ENCODE measurements at places on chromosomes 11 and 22.

DNA sequence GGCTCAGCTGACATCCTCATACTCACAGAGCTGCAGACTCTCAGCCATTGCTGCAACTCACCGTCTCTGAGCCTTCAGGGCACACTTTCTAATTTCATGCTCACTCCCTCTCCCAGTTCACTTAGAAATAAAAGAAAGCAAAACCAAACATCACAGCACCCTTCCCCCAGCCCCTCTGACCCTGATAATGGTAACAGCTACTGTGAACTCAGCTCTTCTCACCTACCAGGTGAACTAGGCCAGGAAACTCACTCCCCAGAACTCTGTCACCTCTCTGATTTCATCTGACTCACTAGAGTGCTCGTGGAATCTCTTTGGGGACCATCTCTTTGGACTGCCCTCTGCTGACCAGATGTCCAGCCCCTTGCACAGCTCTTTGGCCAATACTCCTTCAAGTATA lies 14.5 kb upstream of the PARVA start:
- H3K4me1 ChIP-seq = peaks cover 61% of the 10 kb centered on the region
- H3K36me3 ChIP-seq = peaks cover 3% of the 10 kb centered on the region
- H3K27ac ChIP-seq = no peak overlapping the region
- no peak overlapping the region for H3K4me3 ChIP-seq

DNA sequence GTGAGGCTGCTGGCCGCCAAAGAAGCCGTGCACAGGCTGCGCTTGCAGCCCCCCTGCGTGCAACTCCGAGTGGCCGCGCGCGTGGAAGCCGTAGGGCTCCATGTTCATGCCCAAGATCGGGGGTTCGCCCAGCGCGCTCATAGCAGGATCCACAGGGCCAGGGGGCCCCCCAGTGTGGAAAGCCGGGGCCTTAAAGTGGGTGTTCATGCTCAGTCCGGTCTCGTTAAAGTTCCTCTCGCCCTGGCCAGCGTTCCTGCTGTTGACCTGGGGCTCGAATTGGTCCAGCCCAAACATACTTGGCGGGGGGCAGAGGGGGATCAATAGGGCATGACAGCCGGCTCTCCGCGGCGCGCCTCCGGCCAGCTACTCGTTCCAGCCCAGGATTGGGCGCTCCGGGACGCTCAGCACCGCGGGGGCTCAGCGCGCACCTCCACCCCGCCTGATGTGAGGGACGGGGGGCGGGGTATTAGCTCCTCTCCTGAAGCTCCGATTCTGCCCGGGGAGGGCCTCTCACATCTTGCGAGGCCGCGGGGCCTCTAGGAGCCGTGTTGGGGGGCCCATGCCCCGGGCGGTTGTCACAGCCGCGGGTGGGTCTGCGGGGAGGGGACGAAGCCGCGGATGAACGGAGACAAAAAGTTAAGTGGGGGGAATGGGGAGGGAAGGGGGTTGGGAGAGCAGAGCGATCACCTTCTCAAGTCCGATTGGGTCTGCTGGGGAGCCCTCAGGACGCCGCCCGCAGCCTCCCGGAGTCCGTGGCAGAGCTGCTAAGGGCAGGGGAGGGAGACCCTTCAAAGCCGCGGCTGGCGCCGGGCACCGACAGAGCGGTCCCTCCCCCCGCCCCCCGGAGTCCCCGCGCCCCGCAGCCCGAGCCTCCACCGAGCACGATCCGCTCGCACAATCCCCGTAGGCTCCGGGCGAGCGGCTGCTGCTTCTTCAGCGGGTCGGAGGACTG lies 1.0 kb downstream of the MN1 start:
- H3K4me1 ChIP-seq = peaks cover 14% of the 10 kb centered on the region
- DNase-seq = no peak
- H3K4me3 ChIP-seq = peak overlapping the region; percentile 78
- peaks cover 2% of the 10 kb centered on the region for H3K36me3 ChIP-seq

DNA sequence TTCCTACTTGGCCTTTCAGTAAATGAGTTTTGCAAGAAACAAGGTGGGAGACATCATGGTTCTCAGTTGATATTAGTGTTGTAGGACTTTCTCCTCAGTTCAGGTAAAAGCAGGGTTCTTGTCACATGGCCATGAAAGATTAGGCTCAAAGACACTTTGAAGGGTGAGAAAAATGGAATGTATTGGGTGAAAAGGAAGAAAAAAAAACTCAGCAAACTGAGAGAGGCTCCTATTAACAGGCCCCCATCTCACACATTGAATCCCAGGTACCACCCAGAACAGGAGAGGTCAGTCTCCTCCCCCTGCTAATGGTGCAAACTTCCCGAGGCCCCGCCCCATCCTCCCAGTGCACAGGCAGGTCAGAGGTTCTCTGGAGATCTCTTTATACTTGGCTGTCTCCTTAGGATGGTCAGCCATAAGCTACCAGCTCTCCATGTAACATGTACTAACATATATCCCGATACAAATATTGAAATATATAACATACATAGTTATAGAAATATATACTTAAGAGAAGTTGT lies 62.2 kb downstream of the MICAL2 start:
- H3K4me3 ChIP-seq = no peak overlapping the region
- DNase-seq = no peak
- no peak overlapping the region for H3K27ac ChIP-seq

DNA sequence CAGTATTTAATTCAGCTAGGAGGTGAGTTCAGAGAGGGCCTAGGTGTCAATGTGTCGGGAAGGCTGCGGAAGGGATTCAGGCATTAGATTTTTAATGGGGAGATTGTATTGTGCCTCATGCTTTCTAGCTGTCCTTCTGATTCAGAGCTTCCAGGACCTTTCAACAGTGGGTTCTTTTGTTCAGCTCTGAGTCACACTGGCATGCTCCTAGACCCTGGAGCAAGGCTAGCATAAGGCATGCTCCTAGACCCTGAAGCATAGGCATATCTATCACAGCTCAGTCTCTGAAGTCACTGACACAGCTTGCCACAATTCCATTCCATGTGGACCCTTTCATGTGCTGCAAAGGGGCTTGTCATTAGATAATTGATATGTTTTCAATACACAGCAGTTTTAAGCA lies 396.9 kb downstream of the RAB38 start:
- no peak overlapping the region for H3K27ac ChIP-seq
- H3K4me3 ChIP-seq = no peak overlapping the region
- no peaks in the 10 kb centered on the region for H3K4me1 ChIP-seq
- no peak for DNase-seq
- no peaks in the 10 kb centered on the region for H3K36me3 ChIP-seq

DNA sequence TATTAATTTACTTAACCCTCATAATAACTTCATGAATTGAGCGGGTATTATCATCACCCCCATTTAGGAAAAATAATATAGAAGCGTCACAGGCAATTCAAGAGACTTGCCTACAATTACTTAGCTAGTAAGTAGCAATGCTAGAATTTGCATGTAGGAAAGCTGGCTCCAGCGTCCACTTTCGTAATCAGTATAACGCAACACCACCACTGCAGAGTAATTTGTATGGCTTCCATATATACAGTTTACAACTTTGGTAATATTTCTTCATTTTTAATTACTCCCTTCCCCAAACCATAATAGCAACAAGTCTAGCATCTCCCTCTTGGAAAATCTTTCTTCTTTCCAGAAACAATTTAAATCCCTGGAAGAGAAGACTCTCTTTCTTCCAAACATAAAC lies 89.9 kb upstream of the OR5AK2 start:
- H3K4me1 ChIP-seq = peaks cover 8% of the 10 kb centered on the region
- no peak overlapping the region for H3K4me3 ChIP-seq
- peaks cover 14% of the 10 kb centered on the region for H3K27me3 ChIP-seq
- H3K27ac ChIP-seq = no peak overlapping the region
- no peaks in the 10 kb centered on the region for H3K36me3 ChIP-seq
